ENCODE measurements at places on chromosomes 1 and 21. TPM values are rescaled to one million over a fixed set of nuclear protein-coding genes. Genes with fewer than 3 reads are reported as not detected.

SPATA1 gene
- total RNA-seq, result 1.1 TPM

RPE65 gene
- not detected for total RNA-seq

LORICRIN gene
- not detected for total RNA-seq

LCE2B gene
- total RNA-seq, result not detected

HLX gene
- total RNA-seq, result 13.2 TPM

PTGFRN gene
- total RNA-seq, result 12.8 TPM

KRTAP11-1 gene
- not detected for total RNA-seq

OR2AK2 gene
- total RNA-seq, result not detected

TFF2 gene
- not detected for total RNA-seq

IPP gene
- 8.1 TPM for total RNA-seq

LIPI gene
- total RNA-seq, result not detected

LEPROT gene
- 75.2 TPM for total RNA-seq

NFIA gene
- total RNA-seq, result 32.1 TPM

GUK1 gene
- total RNA-seq, result 243 TPM

FAM163A gene
- not detected for total RNA-seq

BRDT gene
- total RNA-seq, result not detected

ZFP69B gene
- 4.5 TPM for total RNA-seq

MED8 gene
- total RNA-seq, result 41.1 TPM

FAM78B gene
- 0.36 TPM for total RNA-seq

SNRPE gene
- total RNA-seq, result 112 TPM

FTCD gene
- not detected for total RNA-seq

TFAP2E gene
- total RNA-seq, result not detected

VHLL gene
- not detected for total RNA-seq

KRTAP15-1 gene
- total RNA-seq, result not detected

EXTL2 gene
- total RNA-seq, result 39.5 TPM

HSD11B1 gene
- total RNA-seq, result not detected

C1orf141 gene
- total RNA-seq, result not detected

TADA1 gene
- 17.8 TPM for total RNA-seq

HPDL gene
- total RNA-seq, result 9.7 TPM

CEP85 gene
- total RNA-seq, result 11.3 TPM

CDC42SE1 gene
- total RNA-seq, result 80.0 TPM

PTGS2 gene
- 61.7 TPM for total RNA-seq

B3GALT6 gene
- 20.5 TPM for total RNA-seq

RIPPLY3 gene
- not detected for total RNA-seq

CLCNKA gene
- not detected for total RNA-seq

F3 gene
- 3.3 TPM for total RNA-seq

KAZN gene
- 1.5 TPM for total RNA-seq

RNF223 gene
- not detected for total RNA-seq

FCRL3 gene
- not detected for total RNA-seq

IFI44L gene
- 2.1 TPM for total RNA-seq

BTG3 gene
- 44.4 TPM for total RNA-seq

IGSF9 gene
- total RNA-seq, result not detected

MAP3K21 gene
- total RNA-seq, result 1.4 TPM

EDARADD gene
- not detected for total RNA-seq

UMODL1 gene
- total RNA-seq, result not detected

BCL2L15 gene
- total RNA-seq, result 1.1 TPM

ATPAF1 gene
- total RNA-seq, result 52.7 TPM

TTC39A gene
- 1.6 TPM for total RNA-seq

Data from thoracic aorta endothelial cell (primary cell).